ENCODE measurements at places on chromosomes 12 and 14.
A peak's percentile ranks its signal among the peaks of the same experiment; 100 is the strongest.

- DNase-seq, result no peak
Measured at GRCh38 chr12:69932154-69932553, 107.1 kb downstream of the MYRFL start.

- DNase-seq, result peak; percentile 15
Measured at GRCh38 chr12:44930972-44931600, 55.0 kb upstream of the NELL2 start.

DNA sequence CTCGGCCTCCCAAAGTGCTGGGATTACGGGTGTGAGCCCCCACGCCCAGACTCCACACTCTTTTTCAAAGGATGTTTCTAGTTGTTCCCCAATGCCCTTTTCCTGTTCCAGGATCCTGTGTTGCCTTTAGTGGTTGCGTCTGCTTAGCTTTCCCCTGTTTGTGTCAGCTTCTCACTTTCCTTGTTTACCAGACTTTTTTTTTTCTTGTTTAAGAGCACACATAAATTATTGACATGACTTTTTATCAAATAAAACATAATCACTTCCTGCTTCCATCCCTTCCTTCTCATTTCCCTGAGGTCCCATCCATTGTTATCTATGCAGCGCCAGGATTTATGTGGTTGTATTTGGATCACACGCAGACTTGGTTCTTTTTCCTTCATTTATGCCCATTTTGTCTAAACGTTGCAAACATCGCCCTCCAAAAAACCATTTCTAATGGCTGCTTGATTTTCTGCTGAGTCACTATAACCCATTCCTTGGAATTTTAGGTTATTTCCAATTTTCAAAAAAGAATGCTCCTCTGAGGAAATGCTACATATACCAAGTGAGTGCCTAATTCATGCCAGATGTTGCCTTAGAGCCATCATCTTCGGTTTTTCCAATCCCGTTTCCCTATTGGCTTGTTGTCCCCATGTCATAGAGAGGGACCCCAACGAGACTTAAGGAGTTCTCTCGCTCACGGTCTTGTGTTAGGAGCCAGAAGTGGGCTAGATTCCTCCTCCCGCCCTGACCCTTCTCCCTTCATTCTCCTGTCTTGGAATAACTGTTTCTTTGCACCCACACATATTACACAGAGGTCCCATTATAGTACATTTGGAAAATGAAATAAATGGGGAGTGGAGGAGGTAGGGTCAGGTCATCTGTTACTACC lies 13.5 kb upstream of the CYP46A1 start:
- no peak for DNase-seq

GRCh38 chr12:13941258-13942249 lies 39.8 kb downstream of the GRIN2B start:
- DNase-seq, result peak; percentile 87

- no peak for DNase-seq
Measured at GRCh38 chr12:64840119-64840518, 15.7 kb downstream of the TBC1D30 start.

DNA sequence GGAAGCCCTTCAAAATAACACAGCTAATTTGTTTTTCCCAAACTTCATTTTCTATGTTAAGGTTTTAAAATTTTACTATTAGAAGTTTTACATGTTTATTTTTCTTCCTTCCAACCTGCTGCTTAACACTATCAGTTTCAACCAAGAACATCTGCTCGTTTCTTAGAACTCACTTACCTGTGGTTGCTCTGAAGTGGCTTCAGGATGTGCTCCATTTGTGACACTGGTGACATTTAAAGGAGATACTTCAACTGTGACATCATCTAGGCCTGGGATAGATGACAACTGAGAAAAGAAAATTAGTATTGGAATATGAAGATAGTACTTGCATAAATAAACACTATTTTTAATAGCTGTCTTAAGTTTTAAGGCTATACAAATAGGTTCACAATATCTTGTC lies 17.9 kb downstream of the WASHC3 start:
- no peak for DNase-seq
